ENCODE measurements at places on chromosomes 11 and 22.
A peak's percentile ranks its signal among the peaks of the same experiment; 100 is the strongest.

GRCh38 chr11:14184028-14184940, 174.7 kb downstream of the RRAS2 start:
- DNase-seq: no peak

- no peak for DNase-seq
Observed at GRCh38 chr11:93549976-93550375, 6.8 kb upstream of the SMCO4 start.

- no peak for DNase-seq
Observed at GRCh38 chr22:38611559-38611958, 41.6 kb upstream of the DMC1 start.

- no peak for DNase-seq
Observed at GRCh38 chr22:30304495-30305244, 15.4 kb upstream of the CASTOR1 start.

DNA sequence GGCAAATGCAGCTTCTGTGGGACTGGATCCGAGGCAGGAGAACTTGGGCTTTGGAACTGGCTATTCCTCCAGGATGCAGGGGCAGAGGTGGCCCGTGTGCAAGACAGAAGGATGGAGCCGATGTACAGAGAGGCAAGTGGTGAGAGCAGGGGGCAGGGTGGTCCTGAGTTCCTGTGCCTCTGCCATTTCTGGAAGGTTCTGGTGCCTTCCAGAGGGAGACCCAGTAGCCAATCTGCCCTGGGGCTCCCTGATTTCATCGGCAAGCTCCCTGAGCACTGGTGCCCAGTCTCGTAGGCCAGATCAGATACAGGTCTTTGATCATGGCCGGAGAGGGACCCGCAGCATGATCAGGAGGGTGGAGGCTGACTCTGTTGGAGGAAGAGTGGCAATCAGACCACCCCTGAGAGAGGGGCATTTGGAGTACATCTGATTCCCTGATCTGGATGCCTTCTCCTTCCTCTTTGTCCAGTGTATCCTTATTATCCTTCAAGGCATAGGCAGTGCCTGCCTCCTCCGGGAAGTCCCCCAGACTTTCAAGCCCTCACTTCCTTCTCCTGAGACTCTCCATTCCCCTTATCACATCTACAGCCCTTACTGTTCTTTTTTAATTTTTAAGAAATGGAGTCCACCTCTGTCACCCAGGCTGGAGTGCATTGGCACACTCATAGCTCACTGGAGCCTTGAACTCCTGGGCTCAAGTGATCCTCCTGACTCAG, 9.7 kb downstream of the MRGPRD start:
- no peak for DNase-seq

- no peak for DNase-seq
Observed at GRCh38 chr11:954392-955153, 28.9 kb downstream of the AP2A2 start.

DNA sequence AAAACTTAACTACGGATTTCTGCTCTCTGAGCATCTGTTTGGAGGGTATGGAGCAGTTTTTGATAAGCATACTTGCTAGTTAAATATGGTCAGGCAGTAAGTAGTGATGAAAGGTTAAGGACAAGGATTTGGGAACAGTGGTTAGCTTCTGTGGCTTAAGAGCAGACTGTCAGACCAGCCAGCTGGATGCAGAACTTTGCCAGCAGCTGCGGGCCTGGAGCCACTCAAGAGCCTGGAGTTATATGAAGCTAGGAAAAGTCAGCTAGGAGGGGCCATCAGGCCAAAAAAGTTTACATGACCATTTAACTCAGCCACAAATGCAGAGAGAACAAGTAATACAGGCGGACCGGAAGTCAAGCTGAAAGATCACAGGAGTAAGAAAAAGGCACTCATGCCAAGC, 1817.7 kb downstream of the LRRC4C start:
- DNase-seq: no peak

DNA sequence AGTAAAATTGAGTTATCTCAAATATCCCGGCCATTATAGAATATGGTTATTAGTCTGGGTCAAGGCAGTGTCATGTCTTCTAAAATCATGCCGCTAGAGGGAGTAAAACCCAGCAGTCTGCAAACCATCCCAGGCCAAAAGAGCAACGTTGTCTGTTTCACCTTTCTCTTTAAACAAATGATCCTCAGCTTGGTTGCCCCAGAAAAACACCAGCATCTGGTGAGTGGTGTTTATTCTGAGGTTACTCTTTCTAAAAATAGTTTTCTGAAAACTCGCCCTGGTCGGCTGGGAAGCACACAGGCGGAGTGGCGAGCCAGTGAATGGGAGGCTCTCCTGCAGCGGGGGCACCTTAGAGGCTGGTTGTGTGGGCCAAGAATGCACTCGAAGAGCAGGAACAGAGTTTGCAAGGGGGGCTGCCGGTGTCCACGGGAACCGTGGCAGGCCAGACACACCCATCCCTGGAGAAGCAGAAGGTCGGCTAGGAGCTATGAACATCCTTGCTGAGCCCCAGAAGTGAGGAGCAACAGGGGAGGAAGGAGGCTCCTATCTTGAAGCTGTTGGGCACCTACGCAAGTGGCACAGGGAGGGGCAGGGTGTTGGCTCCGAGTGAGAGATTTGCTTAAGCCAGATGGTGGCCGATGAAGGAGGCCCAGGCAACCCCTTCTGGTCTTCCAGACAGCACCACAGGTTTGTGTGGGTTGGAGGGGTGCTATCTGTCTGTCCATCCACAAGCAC, 297.1 kb downstream of the ETS1 start:
- DNase-seq: peak; percentile 56

- DNase-seq: no peak
Observed at GRCh38 chr22:44482776-44483175, 15.3 kb downstream of the RTL6 start.

GRCh38 chr22:45948081-45948648, 28.8 kb downstream of the WNT7B start:
- DNase-seq: no peak

- DNase-seq: no peak
Observed at GRCh38 chr11:125787827-125788226, at the start of gene PATE3. TSS of gene PATE3 (plus strand) at chr11:125788127. CDS start at chr11:125788152, 25 bp downstream.

DNA sequence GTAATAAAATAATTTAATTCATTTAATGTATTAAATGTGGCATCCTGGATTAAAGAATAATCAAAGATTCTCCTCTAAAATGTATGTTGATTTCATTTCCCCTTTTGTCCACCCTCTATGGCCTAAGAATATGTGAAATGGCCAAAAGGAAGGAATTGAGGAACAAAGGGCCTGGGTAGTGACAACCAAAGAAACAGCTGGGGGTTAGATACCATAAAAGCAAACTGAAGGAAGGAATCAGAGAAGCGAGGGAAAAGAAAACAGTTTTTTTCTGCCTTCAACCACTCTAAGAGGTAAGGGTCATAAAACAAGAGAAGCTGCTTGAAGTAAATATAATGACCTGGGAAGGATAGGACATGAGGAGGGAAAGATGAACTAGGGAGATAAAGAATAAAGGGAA, 139.3 kb downstream of the FAM76B start:
- DNase-seq: no peak

DNA sequence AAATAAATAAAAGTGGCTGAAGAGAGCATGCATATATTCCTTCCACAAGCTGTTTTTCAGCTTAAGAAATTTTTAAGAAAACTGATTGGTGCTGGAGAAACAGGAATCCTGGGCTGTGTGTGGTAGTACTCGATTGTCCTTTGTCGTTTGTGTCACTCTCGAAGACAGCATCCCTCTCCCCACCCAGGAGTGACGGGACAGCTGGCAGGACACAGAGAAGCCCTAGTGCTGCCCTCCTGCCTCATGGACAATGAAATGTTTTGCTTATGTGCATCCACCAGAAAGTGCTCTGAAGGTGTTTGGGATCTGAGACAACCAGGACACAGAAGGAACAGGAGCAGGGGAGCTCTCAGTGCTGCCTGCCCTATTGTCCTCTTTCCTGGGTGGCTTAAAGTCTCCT, 12.8 kb downstream of the PLAAT4 start:
- no peak for DNase-seq

- no peak for DNase-seq
Observed at GRCh38 chr11:83054001-83054400, 17.7 kb downstream of the RAB30 start.

GRCh38 chr11:134512571-134513538, 100.8 kb upstream of the B3GAT1 start:
- DNase-seq: no peak

DNA sequence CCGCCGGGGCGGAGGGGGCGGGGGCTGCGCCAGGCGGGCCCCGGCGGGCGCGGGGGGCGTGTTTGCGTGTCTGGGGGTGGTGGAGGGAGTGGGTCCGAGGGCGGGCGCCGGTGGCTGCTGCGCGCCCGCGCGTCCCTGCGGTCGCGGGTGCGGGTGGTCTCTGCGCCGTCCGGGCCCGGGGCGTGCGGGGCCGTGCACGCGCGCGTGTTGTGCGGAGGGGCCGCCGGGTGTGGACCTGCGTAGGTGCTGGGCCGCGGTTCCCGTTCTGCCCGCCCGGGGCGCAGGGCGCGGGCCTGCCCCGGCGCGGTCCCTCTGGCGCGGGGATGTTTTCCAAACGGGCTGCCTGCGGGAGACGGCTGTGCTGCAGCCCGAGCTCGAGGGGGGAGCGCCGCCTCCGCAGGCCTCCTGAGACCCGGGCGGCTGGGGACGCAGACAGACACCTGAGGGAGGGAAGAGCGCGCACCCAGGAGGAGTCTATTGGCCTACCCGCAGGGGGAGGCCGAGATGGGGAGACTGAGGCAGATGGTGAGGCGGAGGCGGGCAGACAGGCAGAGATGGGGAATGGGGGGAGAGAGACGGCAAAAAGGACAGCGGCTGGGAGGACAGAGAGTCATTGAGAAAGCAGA, 442 bp downstream of the PELI3 start:
- DNase-seq: peak; percentile 26

DNA sequence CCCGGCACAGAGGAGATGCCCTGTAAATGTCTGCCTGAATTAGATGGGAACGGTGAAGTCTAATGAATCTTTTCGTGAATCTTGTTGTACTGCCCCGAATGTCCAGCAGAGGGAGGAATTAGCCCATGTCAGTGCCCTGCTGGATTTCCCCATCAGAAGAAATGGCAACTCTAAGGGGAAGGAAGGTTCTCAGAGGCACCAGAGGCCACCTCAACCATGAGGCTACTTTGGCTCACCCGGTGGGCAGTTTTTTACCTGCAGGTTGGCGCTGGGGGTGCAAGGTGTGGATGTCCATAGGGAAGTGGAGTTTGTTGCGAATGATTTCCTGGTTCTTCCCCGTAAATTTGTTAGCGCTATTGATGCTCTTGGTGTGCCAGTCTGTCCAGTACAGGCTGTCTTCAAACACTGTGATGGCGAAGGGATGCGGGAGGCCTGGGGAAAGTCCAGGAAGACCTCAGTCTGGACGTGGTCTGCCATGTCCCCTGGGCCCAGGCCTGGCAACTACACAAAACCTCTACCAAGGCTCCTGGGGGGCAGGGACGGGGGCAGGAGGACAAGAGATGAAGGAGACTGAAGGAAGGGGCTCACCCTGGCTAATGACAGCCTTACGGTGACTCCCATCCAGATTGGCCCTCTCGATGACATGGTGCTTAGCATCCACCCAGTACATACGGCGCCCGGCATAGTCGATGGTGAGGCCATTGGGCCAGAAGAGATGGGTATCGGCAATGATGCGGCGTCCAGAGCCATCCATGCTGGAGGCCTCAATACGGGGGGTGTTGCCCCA, 28.5 kb downstream of the LRP4 start:
- DNase-seq: peak; percentile 42

- no peak for DNase-seq
Observed at GRCh38 chr22:49723478-49724029, 104.1 kb downstream of the BRD1 start.

GRCh38 chr22:27278946-27279345, 522.6 kb downstream of the MN1 start:
- no peak for DNase-seq

- DNase-seq: no peak
Observed at GRCh38 chr22:38964989-38965388, 7.6 kb downstream of the APOBEC3A start.

DNA sequence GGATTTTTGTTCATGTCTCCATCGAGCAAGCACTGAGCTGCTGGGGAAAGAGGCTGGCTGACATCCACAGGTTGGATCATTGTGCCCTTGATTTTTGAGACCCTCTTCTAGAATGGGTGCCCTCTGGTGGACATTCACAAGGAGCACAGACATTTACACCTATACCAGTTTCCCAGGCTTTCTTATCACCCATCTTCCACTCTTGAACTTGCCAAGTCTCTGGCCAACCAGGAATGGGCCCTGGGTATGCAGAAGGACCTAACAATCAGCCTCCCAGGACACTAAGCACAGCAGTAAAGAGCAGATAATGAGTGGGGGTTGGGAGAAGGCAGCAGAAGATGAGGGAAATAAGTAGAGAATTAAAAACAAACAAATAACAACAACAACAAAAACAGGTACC, 5.7 kb upstream of the INTS4 start:
- no peak for DNase-seq

DNA sequence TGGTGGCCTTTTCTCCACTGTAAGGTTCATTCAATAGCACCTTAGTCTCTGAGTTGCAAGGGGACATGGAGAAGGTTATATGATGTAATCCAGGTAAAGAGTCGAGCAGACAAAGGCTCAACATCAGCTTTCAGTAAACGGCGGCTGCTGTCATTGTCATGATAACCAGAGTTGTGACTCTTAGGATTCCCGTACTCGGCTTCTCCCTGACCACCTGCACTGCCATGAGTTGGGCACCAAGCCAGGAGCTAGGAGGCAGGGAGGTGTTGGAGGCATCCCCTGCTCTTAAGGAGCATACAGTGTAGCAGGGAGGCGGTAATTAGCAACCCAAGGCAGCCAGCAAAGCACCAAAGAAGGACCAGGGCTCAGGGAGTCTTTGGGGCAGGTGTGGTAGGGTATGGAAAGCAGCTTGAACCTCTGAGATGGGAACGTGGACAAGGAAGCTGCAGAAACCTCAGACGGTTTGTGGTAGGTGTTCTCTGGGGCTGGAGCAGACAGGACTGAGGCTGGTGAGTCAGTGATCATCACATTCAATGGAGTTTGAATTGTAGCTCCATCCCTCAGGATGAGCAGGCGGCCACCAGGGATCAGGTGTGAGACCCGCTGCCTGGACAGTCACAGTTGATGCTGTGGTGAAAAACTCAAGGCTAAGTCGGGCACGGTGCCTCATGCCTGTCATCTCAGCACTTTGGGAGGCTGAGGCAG, 31.7 kb downstream of the LIF start:
- no peak for DNase-seq

DNA sequence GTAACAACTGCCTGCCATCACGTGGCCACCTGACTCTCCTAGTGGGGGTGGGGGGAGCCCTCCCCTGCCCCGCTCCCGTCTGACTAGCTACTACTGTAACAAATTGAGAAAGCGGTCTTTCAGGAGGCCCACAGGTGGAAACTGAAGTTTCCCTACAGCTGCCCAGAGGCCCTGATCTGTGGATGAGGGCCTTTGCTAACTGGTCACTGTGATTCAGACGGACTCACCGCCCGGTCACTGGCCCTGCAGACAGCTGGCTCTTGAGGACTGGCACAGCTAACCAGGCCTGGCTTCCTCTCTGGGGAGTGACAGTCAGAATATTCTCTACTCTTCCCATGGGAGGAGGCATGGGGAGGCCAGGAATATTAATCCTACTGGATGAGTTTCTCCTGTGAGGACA, 116.8 kb downstream of the ARHGAP8 start:
- DNase-seq: no peak

DNA sequence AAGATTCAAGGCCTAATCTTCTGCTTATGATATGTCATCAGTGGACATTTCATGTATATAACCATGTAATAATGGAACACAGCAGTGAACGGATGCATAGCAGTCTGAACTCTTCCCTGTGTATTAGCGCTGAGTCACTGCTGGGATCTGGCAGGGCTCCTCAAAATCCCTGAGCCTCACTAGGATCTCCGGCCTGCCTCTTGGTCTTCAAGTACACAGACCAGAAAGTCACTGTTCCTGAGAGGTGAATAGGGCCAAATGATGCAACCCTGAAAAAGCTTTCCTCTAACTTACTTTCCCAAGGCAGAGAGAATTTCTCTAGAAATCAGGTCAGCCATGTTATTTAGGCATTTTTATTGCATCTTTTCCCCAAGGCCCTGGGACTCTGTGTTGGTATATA, 35.0 kb downstream of the POU2AF1 start:
- no peak for DNase-seq

Measured in stimulated activated CD8-positive, alpha-beta memory T cell treated with anti-CD3 and anti-CD28 coated beads, Interleukin-2, amount 100 ng/mL, for 48 hours (primary cell).